IMR-90 (cell line): ENCODE measurements at places on chromosomes 1 and 21. TPM values are rescaled to one million over a fixed set of nuclear protein-coding genes. Genes with fewer than 3 reads are reported as not detected.

- DNase-seq, result peak; percentile 64
Measured at GRCh38 chr1:41673378-41673777, 188.9 kb upstream of the EDN2 start.

DNA sequence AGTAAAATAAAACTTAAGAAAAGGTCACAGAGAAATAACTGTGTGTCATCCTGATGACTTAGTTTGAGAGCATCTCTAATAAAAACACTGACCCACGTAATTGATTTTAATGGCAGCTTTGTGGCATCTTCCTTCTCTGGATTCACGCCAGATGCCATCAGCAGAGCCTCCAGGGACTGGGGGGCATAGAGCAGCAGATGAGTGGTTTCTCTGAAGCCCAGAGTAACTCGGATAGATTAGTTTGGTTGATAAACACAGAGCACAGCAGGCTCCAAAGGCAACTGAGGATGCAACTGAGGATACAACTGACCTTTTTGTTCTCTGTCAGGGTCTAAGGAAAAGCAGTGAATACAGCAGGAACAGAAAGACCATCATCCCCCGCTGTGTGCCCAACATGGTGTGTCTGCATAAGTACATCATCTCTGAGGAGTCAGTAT, 180.8 kb downstream of the RPS6KC1 start:
- peak; percentile 48 for DNase-seq

DNA sequence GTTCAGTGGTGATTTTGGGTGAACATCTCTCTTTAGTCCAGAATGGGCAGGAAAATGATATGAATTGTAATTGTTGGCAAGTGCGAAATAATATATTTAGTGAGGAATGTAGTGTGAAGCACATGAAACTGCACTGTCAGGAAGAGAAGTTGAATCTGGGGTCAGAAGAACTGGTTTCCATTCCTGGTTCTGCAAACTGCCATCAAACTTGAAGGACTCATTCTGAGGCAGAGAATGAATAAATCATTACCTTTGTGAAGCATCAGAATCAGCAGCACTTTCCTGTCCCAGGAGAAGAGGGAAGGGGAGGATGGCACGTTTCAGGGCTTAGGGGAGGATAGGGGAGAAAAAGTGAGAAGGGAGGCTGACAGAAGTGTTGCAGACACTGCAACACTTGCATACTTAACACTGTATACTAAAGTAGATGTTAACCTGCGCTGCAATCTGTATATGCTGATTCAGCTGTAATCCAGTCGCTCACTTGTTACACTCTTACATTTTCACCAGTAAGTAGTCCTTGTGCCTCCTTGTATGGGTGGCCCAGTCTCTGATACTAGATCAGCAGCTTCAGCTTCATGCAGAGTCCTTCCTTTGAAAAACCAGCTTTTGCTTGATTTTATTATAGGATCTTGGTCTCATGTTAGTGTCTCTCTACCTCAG, 10.5 kb upstream of the RPTN start:
- no peak for DNase-seq

DNA sequence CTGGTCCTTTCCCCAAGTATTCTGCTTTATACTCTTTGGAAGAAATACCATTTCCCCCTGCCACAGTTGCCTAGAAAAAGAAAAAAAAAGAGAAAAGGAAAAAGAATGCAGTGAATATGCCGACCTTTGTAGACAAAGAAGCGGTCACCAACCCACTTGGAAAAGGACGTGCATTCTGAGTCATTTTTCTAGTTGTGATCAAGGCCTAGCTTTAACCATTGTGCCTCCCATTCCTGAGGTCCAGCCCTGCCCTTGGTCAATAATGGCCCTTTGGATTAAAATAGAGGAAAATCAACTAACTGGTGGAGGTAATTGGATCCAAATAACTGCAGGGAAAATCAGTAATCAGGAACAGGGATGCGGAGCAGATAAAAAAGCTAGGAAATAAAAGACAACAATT, 24.8 kb downstream of the S1PR1 start:
- no peak for DNase-seq

GRCh38 chr1:15245593-15246360, 1.2 kb upstream of the FHAD1 start:
- peak; percentile 44 for DNase-seq

Gene OLFML2B
- 0.36 and 0.56 TPM in 2 replicates for total RNA-seq

Gene PLCH2
- 0.18 and 0.28 TPM in 2 replicates for total RNA-seq
